Fibroblast of mammary gland (primary cell): ENCODE measurements at places on chromosomes 1 and 21.

DNA sequence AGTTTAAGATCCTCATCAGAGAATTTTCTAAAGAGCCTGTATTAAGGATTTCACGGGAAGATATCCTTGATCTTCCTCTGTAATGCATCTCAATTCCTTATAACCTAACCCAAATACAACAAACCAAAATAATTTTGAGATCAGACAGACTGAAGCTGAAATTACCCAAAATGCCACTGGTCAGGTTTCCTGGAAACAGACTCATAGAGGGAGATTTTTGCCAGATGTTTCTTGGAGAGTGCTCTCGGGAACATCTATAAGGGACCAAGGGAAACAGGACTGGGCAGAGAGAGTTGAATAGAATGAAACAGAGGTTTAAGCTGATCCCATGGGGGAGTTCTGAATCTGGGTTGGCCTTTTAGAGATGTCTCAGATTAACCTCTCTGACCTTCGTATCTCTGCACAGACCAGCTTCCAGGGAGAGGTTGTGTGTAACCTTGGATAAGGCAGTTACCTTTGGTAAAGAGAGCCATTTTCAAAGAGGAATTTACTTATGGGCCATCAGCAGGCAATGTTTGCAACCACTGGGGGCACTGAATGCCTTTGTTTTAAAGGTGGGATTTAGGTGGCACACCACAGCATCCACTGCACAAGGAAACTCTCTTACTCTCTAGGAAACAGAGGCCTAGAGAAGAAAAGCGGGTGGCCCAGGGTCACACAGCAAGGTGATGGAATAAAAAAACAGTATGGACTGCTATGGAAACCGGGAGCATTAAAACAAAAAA, 130.8 kb upstream of the SGIP1 start:
- peak; percentile 40 for DNase-seq

GRCh38 chr1:55314740-55315139, 99.6 kb upstream of the USP24 start:
- DNase-seq, result no peak

DNA sequence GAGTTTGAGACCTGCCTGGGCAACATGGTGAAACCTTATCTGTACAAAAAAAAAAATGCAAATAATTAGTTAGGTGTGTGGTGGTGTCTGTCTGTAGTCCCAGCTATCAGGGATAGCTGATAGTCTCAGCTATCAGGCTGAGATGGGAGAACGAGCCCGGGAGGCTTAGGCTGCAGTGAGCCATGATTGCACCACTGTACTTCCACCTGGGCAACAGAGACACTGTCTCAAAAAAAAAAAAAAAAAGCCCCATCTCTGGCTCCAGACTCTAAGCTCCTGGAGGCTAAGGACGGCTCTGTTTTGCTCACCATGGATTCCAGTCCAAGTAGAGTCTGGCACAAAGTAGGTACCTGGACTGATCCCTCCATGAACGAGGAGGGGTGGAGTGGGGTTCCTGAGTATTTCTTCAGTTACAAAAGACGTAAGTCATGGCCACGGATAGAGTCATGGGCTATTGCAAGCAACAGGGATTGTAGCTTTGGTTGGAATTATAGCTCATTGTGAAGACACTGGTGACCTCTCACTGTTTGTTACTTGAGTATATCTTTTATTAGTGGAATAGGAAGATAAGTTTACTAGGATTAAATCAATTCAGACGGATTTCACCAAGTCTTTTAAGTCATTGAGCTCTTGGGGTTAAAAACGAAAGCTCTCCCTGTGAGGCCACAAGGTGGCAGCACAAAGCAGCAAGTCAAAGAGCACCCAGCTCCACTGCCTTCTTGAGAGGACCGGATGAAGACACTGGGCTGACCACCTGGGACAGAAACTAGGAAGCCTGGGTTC, 35.6 kb upstream of the TMEM61 start:
- peak; percentile 86 for DNase-seq

- peak; percentile 19 for DNase-seq
These were observed 296.6 kb downstream of the OMA1 start for GRCh38 chr1:58249737-58250586.

DNA sequence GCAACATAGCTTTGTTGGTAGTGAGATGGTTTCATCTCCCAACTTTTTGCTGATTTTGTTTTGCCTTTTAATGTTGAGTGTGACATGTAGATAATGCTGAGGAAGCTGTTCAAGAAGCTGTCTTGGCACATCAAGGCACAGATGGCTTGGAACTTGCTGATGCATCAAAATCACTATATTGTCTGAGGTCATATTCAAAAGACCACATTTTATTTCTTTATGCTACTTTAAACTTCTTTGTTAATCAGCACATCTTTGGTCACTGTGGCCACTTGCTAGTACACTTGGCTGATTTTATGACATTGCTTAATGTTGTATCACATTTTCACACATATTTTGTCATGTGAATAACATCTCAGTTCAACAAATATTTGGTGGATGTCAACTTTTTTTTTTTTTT, 87.1 kb upstream of the BCL10 start:
- DNase-seq, result no peak

DNA sequence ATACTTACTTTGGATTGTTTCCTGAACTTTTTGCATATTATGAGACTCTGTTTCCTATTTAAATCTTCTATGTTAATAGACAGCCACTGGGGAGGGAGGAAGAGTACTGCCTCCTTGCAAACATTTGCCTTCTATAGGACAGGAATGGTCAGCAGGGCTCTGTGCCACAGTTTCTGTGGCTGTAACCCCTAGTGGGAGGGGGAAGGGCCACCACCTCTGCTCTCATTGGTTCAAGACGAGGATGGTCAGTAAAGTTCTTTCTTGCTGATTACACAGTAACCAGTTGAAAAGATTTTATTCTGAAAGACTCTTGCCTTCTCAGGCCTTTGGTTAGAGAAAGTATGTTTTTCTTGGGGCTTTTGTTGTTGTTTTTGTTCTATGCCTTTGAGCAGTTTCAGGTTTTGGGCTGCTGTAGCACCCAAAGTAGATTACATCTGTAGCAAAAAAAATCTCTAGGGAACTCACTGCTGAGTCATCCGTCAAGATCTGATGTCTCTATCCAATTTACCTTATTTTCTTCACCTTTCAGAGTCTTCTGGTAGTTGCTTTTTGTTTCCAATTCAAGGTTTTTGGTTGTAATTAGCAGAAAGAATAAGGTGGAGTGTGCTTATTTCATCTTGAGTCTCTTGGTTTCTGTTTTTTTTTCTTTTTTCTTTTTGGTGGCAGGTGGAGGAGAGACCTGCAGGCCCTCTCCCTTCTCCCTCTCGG, 23.1 kb downstream of the SLC35A3 start:
- no peak for DNase-seq

DNA sequence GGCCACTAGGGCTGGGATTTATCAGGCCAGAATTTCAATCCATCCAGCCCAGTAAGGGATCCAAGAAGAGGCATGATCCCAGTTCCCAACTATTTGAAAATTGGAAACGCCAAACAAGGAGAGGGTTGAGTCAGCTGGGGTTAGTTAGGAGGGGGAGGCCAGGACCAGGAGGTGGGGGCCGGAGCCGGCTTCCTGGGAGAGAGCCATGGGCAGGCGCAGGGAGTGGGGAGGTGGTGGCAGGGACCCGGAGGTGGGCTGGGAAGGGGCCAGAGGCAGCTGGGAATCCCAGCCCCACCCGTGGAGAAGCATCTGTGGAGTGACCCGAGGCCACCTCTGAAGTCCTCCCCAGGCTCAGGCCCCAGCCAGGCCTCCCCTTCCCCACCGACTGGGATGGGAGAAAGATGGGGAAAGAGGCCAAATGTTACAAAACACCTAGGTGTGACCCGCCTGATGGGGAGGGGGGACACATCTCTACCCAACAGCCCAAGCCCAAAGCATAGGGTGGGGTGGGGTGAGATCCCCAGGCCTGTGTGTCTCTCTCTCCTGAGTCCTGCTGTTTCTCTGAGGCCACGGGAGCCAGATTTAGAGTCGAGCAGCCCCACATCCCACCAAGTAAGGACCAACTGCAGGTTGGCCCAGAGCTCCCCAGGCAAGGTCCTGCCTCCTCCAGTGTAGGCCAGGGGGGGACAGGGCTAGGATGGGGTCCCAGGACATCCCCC, 10.1 kb downstream of the HSPG2 start:
- peak; percentile 91 for DNase-seq

DNA sequence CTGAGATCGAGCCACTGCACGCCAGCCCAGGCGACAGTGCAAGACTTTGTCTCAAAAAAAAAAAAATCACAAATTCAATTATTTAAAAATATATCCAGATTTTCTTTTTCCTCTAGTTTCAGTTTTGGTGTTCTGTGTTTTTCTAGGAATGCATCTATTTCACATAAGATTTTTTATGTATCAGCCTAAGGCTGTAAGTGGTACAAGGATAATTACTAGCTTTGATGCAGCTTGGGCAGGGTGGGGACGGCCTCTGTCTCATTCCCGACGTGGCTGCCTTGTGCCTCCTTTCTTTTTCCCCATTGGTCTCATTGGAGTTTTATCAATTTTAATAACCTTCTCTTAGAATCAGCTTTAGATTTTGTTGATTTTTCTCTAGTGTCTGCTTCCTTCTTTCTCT, 6.9 kb downstream of the CCDC27 start:
- no peak for DNase-seq

DNA sequence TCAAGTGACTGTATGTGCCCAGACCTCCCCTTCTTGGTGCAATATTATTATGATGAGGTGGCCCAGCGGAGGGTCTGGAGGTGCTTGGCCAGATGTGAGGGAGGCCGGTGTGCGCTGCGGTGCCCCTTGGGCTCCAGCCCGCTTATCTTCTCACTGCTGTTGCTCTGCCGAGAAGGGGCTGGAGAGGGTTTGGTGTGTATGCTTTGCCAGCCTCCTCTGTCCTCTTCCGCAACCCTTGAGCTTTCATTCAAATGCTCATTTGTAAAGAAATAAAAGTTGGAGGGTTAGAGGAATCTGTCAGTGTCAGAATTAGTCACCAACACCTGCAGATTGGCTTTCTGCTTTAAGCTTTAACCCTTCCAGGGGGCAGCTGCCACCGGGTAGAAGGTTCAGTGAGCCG, 19.7 kb downstream of the RNF220 start:
- DNase-seq, result no peak

DNA sequence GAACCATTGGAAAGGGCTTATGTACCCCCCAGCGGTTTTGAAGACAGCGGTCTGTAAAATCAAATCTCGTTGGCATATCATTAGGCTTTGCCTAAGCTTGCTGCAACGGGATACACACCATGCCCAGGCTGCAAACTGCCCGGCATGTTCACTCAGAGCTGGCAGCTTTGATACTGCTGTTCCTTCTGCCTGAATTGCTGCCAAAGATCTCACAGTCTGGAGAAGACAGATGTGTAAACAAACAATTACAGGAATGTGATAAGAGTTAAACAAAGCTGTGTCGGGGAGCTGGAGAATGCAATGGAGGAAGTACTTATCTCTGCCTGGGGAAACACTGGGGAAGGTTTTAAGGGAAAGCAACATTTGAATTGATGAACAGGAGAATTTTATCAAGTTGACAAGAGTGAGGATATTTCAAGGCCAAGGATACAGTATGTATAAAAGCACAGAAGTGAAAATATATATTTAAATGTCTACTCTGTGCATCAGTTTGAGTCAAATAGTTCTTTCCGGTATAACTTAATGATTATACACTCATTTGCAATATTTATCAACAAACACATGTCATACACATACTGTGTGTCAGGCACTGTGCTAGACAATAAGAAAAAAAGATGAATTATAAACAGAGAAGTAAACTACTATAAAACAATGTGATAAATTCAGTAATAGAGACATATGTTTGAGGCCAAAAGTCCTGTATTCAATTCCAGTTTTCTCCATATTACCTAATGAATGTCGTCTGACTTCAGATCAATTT, 29.9 kb downstream of the CHML start:
- DNase-seq, result no peak

- peak; percentile 78 for DNase-seq
These were observed 83.6 kb downstream of the SLC66A1 start for GRCh38 chr1:19395678-19396192.

DNA sequence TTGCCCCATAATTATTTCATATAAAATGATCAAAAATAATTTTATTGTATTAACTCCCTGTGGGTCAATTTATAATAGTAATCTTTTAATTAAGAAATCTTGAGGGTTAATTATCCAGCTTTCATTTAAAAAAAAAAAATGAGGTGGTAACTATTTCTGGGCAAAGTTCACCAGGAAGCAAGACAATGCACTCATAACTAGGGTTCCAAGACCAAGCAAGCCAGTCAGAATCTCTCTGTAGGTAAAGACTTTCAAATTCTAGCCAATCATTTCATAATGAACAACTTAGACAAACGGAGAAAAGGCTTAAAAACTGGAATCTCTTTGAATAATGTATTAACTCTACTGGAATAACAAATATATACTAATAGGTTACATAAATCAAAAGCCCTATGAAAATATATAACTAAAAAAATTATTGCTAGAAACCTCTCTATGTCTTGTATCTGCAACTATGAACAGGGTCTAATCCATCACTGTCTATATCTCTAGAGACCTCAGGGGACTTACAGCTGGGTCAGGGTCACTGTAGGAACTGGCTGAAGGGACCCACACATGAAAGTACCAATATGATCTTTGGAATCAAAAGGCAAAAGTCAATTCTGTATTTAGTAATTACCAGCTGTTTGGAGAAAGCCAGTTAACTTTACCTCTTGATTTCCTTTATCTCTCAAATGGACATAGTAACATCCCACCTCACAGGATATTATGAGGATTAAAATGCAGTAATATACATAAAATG, 43.3 kb downstream of the APP start:
- DNase-seq, result no peak

DNA sequence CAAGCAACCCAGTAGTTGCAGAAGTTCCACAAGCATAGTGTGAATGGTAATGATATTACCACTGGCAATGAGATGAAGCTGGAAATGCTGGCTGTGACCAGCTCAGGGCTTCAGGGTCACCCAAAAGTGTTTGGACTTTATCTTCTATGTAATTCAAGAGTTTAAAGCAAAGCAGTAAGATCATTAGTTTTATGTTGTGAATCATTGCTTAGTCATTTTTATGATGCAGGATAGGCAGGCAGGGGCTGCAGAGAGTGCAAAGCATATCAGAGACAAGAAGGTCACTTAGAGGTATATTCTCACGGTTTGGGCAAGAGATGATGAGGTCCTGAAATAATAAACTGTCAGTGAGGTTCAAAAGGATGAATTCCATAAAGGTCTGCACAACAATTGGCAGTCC, 147.4 kb downstream of the OLFM3 start:
- no peak for DNase-seq
